ENCODE measurements at places on chromosomes 6 and 20.

DNA sequence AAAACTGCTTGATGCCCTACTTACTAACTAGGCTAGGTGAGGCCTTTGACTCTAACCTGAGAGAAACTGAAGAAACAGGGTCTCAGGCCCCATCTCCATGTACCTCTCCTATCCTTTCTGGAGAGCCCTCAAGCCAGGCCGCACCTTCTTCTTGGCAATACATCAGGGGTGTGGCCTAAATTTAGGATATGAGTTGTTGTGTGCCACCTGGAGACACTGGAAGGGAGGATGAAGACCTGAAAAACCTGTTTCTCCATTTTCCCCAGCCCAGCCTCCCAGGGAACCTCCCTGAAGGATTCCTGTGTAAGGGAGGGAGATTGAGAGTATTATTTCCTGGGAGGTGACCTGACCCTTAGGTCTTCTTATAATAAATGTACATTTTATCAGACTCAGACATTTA is 3.1 kb downstream of the LY6G6D start:
- no peak for DNase-seq

DNA sequence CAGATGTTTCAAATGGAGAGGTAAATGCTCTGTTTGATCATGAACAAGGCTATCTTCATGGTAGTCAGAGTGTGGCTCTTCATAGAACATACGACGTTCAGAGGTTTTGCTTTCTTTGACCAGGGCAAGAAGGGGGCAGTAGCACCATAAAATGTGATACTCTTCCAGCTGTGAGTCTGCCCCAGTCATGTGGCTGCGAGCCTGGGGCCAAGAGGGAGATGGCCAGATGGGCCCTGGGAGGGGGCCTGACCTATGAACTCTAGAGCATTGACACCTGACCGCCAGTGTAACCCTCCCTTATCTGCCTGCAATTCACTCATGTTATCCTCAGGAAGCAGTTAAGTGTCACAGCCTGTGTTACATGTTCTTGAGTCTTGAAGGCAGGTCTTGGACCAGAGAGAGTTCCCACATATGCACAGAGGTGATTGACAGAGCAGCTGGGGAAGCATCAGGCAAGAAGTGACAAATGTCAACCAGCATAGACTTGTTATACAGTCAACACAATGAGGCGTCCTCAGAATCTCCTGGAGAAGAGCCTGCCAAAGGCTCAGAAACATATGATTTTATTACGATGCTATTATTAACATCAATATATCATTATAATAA is 55.0 kb downstream of the SCML4 start:
- no peak for DNase-seq

- DNase-seq, result no peak
Measured at GRCh38 chr20:63530788-63531160, 6.4 kb downstream of the PTK6 start.

GRCh38 chr6:157976345-157977175 is 5.1 kb upstream of the SYNJ2 start:
- DNase-seq, result no peak

DNA sequence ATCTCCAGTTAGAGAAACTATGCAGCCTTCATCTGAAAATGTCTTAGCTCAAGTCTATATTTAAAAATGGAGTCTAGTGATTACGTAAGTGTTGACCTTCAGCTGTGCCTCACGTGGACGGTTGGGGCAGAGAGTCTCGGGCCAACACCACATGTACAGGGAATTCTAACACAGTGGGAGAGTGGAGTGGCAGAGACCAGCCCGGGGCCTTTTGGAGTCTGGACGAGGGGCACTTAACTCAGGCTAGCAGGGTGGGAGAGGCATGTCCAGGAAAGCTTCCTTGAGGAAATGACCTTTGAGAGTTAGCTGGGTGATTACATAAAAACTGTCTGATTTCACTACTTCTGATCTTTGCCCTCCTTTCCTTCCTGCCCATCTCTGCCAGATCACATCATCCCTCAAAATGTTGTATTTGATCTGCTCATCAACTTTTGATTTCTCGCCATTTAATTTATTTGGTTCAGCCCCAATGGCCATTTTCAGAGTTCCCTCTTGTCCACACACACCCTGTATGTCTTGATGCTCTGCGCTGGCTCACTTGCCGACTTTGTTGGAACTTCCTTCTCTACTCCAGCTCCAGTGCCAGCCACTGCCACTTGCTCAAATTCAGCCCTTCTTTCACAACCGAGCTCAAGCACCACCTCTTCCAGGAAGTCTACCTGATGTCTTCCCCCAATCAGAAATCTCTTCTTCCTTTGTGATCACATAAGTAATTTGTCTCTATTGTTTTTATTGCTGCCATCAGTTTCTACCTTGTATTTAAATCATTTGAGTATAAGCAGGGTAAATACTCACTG is 2.6 kb downstream of the ARMC2 start:
- DNase-seq, result no peak

GRCh38 chr6:3778701-3779573 is 27.4 kb upstream of the PXDC1 start:
- DNase-seq, result no peak

Measured in HAP-1 (cell line).